ENCODE measurements at places on chromosomes 5 and 9.

DNA sequence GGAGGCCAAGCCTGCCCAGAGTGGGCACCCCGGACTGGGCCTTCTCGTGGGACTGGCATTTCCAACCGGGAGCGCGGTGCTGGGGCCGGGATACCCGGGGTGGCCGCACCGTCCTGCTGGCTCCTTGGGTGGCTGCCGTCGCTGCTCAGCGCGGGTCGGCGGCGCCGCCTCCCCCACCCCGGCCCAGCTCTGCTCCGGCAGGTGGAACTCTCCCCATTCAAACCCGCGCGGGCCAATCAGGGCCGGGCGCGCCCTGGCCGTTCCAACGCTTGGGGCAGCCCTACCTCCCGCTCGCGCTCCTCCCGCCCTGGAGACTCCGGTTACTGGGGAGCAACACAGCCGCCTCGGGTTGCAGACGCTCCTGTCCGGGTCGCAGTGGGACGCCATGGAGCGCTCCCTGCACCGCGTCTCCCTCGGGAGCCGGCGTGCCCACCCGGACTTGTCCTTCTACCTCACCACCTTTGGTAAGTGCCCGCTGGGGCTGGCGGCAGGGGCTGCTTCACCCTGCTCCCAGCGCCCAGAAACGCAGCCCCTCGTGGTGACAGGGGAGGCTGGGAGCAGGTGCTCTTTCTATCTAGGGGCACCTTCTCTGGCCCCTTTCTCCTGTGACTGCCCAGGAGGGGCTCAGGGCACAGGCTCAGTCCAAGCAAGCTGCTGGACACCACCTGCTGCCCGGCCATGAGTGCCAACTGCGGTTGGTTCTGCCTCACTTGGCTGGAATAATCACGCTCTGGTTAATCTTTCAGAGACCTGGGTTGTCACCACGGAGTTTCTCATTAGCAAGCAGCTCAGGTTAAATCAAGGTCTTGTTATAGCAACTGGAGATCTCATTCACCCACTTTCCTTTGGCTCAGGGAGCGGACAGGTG is at the start of gene RGS3:
Gene RGS3 (plus strand): TSS at position 310 of the 868 bp plus-strand sequence. CDS start 76 bp downstream, at position 386.
- DNase-seq = no peak

- peak; percentile 32 for DNase-seq
Observed at GRCh38 chr9:91898451-91899218, 51.4 kb downstream of the ROR2 start.

DNA sequence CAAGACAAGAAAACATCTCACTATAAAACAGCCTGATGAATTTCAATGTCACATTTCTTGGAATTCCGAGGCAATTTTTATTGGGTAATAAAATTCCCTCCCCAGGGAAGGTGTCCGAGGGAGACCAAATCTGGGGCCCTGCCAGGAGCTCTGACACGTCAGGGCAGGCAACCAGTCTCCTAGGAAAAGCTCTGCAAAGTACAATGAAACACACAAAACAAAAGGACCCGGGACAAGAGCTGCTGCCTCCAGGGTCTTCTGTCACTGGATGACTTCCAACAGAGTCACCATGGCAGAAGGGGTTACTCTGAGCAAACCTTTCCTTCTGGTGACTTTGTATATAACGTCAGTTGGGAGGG is 50.8 kb downstream of the SAXO1 start:
- no peak for DNase-seq

DNA sequence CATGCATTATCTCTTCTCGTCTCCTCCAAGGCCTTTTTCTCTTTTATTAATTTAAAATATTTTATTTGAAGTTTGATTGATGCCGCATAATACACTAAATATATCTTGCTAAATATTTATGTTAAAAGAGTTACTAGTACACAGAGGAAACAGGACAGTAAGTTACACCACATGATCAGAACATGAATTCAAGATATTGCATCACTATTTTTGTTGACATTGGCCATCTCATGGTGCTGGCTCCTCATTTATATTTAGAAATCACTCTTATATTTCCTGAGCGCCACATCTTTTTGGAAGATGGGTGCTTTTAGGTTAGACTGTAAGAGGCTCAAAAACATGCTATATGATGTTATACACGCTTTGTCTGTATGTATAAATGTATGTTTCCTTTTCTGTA is 23.0 kb downstream of the SPEF2 start:
- DNase-seq = no peak

GRCh38 chr5:122201365-122201764 is 72.0 kb downstream of the ZNF474 start:
- DNase-seq = no peak

- no peak for DNase-seq
Observed at GRCh38 chr9:89871871-89872331, 267.1 kb downstream of the GADD45G start.

GRCh38 chr9:4706971-4707622 is 27.7 kb downstream of the CDC37L1 start:
- DNase-seq = no peak

DNA sequence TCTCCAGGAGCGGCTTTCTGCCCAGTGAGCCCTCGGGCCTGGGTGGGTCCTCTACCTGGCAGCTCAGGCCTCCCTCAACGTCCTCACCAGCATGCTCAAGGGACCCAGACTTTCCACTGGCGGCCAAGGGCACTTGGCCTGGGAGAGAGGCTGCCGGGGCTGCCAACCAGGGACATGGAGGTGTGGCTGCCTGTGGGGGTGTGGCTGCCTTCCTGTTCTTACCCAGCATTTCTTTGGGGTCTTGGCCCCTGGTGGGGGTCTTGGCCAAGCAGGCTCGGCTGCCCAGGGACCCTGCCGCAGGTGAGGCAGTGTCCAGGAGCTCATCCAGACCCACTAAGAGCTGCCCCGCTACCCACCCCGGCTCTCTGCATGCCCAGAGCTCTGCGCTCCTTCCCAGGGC is 7.2 kb upstream of the QSOX2 start:
- no peak for DNase-seq

- DNase-seq = peak; percentile 43
Observed at GRCh38 chr5:159051421-159052282, 48.1 kb downstream of the EBF1 start.

DNA sequence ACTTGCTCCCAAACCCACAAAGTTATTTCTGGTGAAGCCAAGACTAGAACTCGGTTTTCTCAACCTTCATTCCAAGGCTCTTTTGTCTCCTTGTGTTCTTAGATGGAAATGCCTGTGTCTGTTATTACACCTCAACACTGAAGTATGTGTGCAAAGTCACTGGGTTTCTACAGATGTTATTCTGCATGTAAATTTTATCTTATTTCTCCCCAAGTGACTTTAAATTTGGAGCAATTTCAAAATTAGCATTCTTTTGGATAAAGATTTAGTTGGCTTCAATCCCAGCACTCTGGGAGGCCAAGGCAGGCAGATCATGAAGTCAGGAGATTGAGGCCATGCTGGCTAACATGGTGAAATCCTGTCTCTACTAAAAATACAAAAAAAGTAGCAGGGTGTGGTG is 104.4 kb upstream of the GNA14 start:
- DNase-seq = peak; percentile 55

DNA sequence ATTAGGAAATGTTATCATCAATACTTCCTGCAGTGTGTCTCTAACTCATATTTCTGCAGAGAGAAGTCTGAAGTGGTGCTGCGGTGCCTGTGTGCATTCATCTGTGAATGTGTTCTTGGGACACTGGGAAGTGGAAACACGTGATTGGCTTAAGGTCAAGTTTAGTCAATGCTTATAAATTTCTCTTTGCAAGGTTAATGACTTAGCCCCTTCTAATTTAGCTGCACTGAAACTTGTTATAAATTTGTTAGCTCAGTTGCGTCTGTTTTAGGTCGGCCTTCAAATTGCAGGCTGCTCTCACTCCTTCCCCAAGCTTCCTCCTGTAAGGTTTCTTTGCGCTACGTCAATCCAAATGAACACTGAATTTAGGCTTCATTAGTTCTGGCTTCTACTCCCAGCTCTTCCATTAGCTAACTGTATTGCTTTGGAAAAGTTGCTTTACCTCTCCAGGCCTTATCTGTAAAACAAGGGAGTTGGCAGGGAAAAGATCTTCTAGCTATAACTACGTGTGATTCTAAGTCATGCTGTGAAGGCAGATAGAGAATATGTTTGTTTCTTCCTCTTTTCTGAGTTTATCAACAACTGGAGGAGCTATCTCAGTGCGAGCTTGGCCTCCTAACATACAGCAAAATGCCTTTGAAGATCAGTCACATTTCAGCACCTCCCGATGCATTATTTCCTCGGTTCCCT is 341.8 kb downstream of the NFIB start:
- no peak for DNase-seq

GRCh38 chr5:171871711-171872110 is 86.1 kb downstream of the SMIM23 start:
- DNase-seq = no peak

DNA sequence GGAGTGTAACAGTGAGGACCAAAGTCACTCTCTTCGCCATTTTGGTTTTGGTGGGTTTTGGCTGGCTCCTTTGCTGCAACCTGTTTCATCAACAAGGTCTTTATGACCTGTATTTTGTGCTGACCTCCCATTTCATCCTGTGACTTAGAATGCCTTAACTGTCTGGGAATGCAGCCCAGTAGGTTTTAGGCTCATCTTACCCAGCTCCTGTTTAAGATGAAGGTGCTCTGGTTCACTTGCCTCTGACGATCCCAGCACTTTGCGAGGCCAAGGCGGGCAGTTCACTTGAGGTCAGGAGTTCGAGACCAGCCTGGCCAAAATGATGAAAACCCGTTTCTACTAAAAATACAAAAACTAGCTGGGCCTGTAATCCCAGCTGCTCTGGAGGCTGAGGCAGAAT is 1.8 kb upstream of the CKS2 start:
- DNase-seq = no peak

DNA sequence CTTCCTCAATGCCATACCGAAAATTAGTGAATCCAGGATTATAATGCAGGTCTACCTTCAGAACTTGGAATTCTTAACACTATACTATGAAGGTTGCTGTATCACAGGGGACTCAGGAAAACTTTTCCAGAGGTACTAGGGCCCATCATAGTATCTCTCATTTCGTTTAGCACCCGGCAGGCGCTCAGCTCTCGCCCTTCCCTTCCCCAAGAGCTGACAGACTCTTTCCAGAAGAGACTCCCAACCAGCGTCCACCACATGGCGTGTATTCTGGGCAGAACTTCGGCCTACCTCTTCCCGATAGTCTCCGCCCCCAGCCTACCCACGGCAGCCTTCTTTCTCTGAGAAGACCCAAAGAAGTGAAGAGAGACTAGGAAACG is 271 bp downstream of the NOL8 start:
- DNase-seq = no peak

All from AG08395 (cell line).